ENCODE measurements at places on chromosomes 3 and 15.

- DNase-seq, result no peak
Observed at GRCh38 chr15:97520689-97521088, 439.8 kb upstream of the ARRDC4 start.

GRCh38 chr3:175356899-175357324 lies 497.8 kb downstream of the NAALADL2 start:
- no peak for DNase-seq

DNA sequence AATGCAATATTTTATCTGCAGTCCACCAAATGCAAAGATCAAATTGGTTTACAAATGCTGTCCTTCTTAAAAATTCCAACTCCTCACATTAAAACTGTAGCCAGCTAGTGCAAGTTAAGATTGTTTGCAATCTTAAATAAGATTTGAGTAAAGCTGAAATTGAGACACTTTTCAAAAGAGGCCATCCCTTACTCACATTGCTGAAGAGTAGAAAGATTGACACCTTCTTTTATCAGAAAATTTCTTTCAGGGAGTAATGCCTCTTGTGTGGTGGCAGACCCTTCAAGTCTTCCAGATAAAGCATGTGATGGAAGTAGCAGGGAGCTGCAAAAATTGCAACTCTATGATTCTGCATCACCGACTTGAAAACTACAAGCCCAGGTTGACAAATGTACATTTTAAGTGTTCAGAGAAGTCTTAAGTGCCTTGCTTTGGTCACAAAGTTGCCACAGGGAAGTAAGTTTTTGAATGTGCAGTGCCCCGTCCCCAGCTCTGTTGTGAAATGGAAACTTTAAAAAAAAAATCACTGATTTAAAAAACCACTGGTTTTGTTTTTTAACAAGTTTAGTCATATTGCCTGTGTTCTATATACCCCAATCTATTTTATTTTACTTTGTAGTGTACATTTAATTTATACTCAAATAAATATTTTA lies 12.6 kb downstream of the CD86 start:
- DNase-seq, result no peak

DNA sequence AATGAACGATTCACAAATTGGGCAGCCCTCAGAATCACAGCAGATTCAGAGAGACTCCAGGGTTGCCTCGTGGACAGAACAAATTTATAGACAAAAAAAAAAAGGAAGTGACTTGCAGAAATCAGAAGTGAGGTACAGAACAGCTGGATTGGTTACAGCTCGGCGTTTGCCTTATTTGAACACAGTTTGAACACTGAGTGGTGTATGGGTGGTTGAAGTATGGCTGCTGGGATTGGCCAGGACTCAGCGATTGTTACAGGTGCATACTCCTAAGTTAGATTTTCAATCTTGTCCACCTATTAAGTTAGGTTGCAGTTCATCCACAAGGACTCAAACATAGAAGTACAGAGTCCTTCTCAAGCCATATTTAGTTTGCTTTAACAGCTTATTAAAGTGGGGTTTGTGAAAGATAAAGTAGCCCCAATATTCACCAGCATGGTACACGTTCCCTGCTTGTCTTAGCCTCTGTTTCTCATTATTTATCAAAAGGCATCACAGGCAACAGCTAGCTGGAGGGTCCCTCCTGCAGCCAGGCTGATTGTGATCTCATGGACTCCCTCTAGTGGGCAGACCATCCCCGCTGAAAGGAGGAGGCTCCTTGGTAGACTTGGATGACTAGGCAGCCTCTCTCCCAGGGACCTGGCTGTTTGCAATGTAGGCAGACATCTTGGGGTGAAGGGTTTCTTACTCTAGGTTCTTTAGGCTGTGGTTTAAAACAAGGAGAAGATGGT lies 17.6 kb upstream of the ALDH1L1 start:
- DNase-seq, result peak; percentile 70

GRCh38 chr3:97131476-97131875 lies 317.1 kb downstream of the EPHA6 start:
- no peak for DNase-seq

DNA sequence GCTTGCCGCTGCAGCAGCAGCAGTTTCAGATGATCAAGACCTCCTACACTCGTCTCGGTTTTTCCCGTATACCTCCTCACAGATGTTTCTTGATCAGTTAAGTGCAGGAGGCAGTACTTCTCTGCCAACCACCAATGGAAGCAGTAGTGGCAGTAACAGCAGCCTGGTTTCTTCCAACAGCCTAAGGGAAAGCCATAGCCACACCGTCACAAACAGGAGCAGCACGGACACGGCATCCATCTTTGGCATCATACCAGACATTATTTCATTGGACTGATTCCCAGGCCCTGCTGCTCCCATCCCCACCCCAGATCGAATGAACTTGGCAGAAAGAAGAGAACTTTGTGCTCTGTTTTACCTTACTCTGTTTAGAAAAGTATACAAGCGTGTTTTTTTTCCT lies 17.6 kb downstream of the CALML4 start:
- DNase-seq, result no peak

GRCh38 chr15:71648095-71648494 lies 162.3 kb upstream of the NR2E3 start:
- DNase-seq, result no peak

DNA sequence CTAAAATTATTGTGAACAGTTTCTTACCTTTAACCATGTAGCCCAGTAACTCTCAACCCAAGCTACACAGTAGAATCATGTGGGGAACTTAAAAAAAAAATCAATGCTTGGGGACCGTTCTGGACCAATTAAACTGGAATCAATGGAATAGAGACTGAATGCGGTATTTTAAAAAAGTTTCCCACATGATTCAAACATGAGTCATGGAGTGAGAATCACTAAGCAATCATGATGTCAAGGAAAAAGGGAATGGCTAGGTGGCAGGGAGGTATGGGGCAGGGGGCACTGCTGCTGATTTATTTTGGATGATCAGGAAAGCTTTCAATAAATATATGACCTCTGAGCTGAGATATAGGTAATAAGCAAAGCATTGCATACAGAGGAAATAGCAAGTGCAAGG lies 250.5 kb upstream of the RORA start:
- peak; percentile 5 for DNase-seq

GRCh38 chr15:71596672-71597071 lies 213.7 kb upstream of the NR2E3 start:
- DNase-seq, result peak; percentile 12

DNA sequence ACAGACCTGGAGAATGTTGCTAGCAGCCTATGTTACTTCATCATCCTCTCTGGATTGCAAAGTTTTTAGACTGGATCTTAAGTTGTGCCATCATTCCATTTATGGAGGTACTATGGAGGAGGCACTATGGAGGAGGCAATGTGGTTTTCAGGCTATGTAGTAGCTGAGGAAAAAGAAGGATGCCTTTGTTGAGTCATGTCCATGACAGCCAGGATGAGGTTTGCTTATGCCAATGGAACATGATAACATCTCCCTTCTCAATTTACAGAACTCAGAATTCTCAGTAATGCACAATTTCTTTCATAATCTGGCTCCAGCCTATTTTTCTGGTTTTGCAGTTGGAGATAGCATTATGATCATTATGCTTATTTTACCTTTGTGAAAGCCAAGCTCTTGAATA lies 65.9 kb upstream of the TMEM108 start:
- no peak for DNase-seq

DNA sequence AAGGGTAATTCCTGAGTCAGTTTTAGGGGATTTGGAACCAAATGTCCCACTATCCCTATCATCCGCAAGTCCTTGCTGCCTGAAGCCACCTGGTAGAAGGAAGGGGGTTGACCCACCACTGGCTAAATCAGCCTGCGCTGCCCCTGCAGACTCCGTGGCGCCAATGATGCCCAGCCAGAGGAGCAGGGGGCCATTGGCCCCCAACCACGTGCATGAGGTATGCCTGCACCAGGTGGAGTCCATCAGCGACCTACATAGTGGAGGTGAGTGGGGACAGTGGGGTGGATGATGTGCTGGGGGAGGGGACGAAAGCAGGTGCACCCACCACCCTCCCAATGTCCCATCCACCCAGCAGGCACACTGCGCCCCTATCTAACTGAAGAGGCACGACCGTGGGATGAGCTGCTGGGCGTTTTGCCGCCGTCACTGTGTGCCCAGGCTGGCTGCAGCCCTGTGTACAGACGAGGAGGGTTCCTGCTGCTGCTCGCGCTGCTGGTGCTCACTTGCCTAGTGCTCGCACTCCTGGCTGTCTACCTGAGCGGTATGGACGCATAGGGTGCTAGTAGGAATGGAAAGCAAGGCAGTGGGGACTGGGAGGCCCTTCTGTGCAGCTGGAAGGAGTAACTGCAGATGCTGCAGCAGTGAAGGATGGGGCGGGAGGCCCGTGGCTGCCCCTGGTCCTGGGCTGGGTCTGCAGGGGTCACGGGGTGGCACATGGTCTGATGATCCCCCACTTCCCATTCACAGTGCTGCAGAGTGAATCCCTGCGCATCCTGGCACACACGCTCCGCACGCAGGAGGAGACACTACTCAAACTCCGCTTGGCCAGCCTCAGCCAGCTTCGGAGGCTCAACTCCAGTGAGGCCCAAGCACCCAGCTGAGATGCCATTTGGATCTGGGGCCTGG lies 5.7 kb downstream of the IFRD2 start:
- DNase-seq, result no peak

DNA sequence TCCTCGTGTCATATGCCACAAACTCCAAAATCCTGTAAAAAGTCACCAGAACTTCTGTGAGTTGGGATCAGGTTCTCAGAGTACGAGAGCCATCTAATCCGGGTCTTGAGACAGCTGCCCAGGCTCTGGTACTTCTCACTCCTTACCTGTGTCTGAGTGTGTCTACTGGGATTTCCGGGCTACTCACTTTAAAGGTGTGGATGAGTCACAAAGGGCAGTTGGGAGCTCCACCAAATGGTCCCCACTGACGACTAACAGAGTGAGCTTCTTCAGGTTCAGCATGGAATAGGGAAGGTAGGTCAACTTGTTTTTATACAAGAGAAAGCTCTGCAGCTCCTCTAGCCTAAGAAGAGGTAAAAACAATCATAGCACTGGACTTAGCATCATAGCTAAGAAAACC lies 29.5 kb downstream of the RTP3 start:
- peak; percentile 11 for DNase-seq

- no peak for DNase-seq
Observed at GRCh38 chr15:45995800-45996199, 361.0 kb downstream of the SQOR start.

- no peak for DNase-seq
Observed at GRCh38 chr3:4740397-4741105, 238.7 kb upstream of the BHLHE40 start.

- no peak for DNase-seq
Observed at GRCh38 chr3:111677007-111677392, 81.9 kb upstream of the ZBED2 start.

DNA sequence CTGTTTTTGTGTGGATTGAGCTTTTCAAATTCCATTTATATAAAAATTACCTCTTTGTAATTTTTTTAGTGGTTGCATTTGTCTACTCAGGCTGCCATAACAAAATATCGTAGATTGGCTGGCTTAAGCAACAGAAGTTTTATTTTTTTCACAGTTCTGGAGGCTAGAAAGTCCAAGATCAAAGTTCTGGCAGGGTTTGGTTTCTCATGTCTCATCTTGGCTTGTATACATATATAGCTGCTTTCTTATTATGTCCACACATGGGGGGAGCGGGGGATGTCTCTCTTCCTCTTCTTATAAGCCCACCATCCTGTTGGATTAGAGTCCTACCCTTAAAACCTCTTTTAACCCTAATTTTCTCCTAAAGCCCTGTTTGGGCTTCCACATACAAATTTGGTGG lies 28.5 kb downstream of the MGA start:
- DNase-seq, result no peak

- DNase-seq, result no peak
Observed at GRCh38 chr15:39784638-39785037, 2.0 kb upstream of the FSIP1 start.

DNA sequence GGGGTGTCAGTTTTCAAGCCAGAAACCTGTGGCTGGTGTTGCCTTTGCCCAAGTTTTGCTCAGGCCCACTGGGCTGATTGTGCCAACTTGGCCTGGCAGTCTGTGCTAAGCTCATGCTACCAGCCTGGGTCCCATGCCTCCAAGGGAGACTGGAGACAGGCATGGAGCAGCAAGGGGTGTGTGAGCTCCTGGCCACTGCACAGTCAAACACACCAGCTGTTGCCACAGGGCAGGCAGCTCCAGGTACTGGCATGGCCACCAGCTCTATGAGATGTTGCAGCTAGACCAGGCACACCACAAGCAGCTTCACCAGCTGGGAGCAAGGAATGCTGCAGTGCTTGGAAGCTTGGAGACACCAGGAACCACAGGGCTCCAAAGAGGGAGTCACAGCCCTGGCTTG lies 638.8 kb downstream of the PLOD2 start:
- DNase-seq, result no peak

- DNase-seq, result no peak
Observed at GRCh38 chr15:79195239-79195638, 87.3 kb upstream of the ANKRD34C start.

DNA sequence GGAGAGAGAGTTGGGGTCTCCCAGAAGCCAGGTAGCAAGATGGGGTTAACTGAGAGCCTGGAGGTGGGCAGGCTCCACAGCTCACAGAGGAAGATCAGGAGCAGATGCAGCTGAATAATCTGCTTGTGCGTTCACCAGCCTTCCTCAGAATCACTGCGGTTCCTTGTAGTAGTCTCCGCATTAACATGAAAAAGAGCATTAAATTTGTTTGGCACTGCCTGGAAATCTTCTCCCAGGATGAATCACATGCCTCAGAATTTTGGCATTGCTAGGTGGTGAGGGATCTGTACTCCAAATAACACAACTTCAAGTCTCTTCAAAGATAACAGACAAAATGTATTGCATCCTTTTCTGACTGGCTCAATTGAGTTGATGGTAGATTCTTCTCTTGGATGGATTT lies 700.6 kb upstream of the ARRDC4 start:
- DNase-seq, result no peak

GRCh38 chr3:180835501-180835900 lies 77.0 kb upstream of the FXR1 start:
- no peak for DNase-seq

DNA sequence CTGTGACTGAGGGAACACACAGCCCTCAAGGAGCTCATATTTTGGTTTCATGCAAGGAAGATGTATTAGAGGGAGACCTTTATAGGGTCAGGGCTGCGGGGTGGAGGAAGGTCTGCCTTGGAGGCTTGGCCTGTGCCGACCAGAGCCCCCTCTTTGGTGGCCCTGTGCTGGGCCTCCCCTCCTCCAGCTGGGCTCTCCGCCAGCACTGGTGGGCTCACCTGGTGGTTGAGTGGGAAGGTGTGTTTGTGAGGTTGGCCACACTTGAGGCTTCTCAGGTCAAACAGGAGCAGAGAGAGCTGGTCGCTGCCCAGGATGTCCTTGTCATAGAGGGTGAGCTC lies 2.6 kb downstream of the PLA2G4F start:
- no peak for DNase-seq

GRCh38 chr3:106114848-106115247 lies 246.0 kb upstream of the CBLB start:
- no peak for DNase-seq

GRCh38 chr3:162134571-162134970 lies 638.0 kb downstream of the OTOL1 start:
- DNase-seq, result no peak

DNA sequence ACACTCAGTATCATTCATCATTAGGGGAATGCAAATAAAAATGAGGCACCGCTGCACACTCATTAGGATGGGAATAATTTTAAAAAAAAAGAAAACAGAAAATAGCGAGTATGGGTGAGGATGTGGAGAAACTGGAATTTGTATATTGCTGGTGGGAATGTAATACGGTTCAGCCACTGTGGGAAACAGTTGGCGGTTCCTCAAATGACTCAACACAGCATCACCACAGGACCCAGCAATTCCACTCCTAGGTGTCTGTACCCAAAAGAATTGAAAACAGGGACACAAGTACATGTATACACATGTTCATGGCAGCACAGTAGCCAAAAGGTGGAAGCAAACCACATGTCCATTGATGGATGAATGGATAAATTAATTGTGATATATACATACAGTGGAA lies 35.2 kb upstream of the RFTN1 start:
- no peak for DNase-seq

- DNase-seq, result no peak
Observed at GRCh38 chr3:72306800-72307341, 521.9 kb upstream of the PROK2 start.
